ENCODE measurements at places on chromosomes 4 and X. TPM values are rescaled to one million over a fixed set of nuclear protein-coding genes. Genes with fewer than 3 reads are reported as not detected.

OSTC gene
- 154 TPM for polyA plus RNA-seq

DNA sequence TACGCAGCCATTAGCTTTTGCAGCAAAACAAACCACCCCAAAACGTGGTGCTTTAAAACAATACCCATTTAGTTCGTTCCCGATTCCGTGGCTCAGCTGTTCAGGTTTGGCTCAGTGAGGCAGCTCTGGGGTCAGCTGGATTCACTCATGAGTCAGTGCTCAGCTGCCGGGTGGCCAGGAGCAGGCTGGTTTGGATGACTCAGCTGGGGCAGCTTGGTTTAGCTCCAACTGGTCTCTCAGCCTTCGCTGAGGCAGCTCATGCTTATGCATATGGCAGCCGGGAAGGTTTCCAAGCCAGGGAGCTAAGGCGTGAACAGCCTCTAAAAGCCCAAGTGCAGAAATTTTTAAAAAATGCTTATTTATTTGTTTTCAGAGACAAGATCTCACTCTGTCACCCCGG, 13.3 kb upstream of the CD99 start:
- peak; percentile 98 for DNase-seq

ABHD18 gene
- 4.2 TPM for polyA plus RNA-seq

GRCh38 chr4:140884431-140885058, 128.4 kb upstream of the TBC1D9 start:
- peak; percentile 74 for DNase-seq

GSX2 gene
- 0.05 TPM for polyA plus RNA-seq

- DNase-seq: peak; percentile 60
Measured at GRCh38 chrX:118272242-118272641, 73.7 kb upstream of the WDR44 start.

DAPP1 gene
- not detected for polyA plus RNA-seq

GRCh38 chrX:130167040-130167439, 1.4 kb upstream of the AIFM1 start:
- DNase-seq: no peak

Data from fibroblast of lung (primary cell).